Type B pancreatic cell (in vitro differentiated cells): ENCODE measurements at places on chromosomes 4 and X.

GRCh38 chr4:122766353-122766705, 33.8 kb downstream of the BBS12 start:
- DNase-seq, result no peak

GRCh38 chr4:8278421-8279287, 9.1 kb downstream of the HTRA3 start:
- no peak for DNase-seq

DNA sequence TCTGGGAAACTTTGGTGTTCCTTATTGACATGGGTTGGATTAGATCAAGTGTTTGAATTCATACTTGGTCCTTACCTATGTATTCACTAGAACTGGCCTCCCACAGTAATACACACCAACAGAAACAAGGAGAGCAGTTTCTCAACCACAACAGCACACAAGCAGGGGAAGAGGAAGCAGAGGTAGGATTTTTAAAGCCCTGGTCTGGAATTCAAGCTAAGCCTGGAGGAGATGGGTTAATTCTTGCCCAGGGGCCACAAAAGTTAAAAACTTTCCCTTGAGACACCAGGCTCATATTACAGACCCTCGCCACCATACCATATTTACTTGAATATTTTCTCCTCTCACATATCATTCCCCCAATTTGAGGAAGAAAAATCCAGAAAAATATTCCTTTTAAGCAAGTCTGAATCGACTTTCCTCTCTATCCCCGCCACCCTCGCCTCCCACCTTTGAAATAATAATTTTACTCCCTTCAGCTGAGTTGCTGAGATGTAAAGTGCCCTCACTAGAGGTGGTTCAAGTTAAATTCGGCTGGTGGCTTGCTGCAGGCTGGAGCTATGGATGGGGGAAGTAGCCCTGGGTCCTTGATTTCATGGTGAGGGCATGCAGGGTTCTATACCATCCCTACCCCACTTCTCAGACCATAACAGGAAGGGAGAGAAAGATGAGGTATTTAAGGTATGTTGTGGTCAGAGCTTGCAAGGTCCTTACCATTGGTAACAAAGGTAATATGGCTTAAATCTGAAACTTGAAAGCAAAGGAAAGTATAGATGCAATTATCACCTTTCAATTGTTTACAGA, 440.2 kb downstream of the INPP4B start:
- no peak for DNase-seq

GRCh38 chr4:33649471-33649870, 2594.8 kb downstream of the ARAP2 start:
- no peak for DNase-seq

DNA sequence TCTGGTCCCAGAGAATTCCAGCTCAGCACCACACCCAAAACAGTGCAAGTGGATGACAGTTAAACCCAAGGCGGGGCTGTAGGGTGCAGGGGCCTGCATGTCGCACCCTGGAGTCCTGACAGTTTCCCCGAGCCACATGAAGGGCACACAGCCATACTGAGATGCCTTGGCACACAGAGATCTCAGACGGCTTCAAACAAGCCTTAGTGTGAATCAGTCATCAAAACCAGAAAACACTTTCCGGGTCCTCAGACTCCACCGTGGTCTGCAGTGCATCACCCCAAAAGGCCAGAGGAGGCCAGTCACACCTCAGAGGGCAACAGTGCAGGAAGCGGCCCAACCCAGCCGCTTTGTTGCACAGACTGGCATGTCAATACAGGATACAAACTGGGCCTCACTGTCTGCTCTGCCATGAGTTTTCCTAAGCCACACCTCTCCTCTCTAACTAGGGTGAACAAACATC, 64.6 kb upstream of the ENPP6 start:
- DNase-seq, result no peak

- DNase-seq, result no peak
Observed at GRCh38 chrX:101685923-101686322, 26.3 kb upstream of the ARMCX2 start.

DNA sequence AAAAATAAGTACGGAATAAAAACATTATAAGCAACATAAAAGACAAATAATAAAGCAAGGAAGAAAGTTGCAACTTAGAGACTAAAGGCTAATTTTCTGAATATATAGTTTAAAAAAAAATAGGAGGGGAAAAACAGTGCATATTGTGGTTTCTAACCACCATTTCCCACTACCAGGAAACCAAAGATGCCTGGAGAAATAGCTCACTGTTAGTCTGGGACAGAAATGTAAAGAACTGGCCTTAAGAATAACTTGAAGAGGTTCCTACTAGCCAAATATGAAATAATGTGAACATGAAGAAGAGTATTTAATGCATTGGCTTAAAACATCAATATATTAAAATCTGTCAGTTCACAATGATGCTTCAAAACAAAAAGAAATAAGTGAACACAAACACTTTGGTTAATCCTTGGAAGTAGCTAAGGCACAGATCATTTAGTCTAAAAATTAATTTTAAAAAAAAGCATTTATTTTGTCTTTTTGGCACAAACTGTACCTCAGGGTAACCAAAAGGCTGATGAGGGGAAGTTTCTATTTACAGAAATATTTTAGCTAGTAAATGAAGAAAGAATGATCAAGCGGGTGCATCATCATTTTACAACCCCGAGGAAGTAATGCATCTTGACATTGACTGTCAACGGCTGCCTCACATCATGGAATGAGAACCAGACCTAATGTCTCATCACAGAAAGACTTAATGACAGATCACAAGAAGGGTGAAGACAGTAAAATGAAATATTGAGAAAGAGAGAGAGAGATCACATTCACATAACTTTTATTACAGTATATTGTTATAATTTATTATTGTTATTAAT, 297.2 kb upstream of the LDB2 start:
- no peak for DNase-seq

DNA sequence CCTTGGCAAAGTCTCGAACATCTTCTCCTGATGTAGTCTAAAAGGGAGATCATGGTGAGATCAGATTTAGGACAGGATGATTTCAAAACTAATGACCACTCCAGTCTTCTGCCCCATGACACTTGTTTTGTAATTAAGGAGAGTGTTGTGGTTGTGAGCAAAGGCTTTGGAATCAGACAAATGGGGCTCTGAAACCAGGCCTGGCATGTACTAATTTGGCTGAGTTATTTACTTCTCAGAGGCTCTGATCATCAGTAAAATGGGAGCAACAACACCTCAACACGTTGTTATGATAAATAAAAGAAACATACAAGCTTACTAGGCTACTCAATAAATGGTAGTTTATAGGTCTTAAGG, 106.9 kb upstream of the FTHL17 start:
- no peak for DNase-seq

DNA sequence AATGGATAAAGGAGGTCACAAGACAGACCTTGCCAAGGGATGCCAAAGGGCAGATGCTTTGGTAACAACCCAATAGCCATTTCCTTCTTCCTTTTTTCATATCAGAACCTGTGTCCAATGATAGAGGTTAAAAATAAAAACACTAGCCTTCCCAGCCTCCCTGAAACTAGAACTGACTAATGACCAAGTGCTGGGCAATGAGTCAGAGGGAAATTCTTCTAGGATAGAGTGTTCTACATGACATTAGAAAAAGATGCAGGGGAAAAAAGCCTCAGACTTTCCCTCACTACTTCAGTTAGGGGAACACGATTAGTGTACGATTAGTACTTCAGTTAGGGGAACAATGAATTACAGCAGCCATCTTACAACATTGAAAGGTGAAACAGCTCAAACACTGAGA, 29.3 kb upstream of the FAM47C start:
- DNase-seq, result no peak

- no peak for DNase-seq
Observed at GRCh38 chr4:188433741-188434315, 294.6 kb downstream of the TRIML1 start.

DNA sequence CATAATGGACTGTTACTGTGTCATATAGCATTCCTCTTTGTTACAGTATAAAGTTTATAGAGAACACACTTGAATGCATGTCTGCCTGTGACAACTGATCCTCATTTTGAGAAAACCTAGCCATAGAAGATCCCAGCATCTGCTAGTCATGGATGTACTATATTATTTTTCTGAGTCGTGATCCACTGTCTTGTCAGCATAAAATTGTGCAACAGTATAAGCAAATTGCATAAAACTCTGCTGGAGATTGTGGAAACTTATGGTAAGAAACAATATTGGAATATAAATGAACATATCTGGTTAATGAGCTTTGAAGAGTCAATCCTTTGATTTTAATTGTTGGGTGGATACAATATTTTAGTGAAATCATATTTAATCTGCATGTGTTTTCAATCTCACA, 3.6 kb downstream of the NEIL3 start:
- no peak for DNase-seq

DNA sequence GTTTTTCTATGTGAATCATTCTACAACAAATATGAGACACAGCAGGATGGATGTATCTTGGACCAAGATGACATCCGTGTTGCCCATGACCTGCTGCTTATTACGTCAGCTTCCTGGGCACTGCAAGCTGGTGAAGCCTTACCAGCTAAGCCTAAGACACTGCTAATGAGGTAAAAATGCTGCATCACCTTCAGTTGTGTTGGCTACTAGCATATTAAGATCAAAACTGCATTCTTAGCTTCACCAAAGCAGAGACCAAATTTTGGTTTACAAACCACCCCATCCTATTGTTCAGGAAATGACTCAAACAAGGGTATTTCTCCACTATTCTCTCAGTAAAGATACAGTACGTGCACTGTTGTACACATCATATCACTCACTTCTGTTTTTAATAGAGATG, 50.3 kb downstream of the MAML3 start:
- no peak for DNase-seq

- DNase-seq, result no peak
Observed at GRCh38 chr4:74038086-74038424, 434 bp downstream of the CXCL3 start.

- no peak for DNase-seq
Observed at GRCh38 chrX:113804819-113805218, 779.1 kb upstream of the HTR2C start.

GRCh38 chrX:25207803-25208475, 192.2 kb upstream of the ARX start:
- DNase-seq, result no peak

- DNase-seq, result no peak
Observed at GRCh38 chr4:8547912-8548730, 32.1 kb upstream of the GPR78 start.

GRCh38 chrX:130770615-130771014, 132.4 kb downstream of the ENOX2 start:
- DNase-seq, result no peak

- no peak for DNase-seq
Observed at GRCh38 chrX:40127052-40127451, 29.3 kb upstream of the BCOR start.

DNA sequence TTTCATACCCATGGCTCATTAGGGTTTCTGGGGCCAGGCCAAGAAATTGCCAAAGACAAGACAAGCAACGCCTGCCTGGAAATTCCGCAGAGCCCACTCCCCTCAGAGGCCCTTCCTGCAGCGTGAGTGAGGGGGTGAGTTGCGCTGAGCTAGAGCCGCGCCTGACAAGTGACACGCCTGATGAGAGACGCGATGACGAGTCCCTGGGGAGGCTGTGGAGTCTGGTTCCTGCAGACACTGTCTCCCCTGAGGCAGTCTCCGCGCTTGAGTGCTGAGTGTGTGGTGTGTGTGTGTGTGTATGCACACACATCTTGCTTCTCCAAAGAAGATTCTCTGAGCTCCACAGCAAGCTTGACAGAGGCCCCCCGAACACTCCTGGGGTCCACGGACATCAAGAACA, 269.8 kb downstream of the BCOR start:
- DNase-seq, result no peak

DNA sequence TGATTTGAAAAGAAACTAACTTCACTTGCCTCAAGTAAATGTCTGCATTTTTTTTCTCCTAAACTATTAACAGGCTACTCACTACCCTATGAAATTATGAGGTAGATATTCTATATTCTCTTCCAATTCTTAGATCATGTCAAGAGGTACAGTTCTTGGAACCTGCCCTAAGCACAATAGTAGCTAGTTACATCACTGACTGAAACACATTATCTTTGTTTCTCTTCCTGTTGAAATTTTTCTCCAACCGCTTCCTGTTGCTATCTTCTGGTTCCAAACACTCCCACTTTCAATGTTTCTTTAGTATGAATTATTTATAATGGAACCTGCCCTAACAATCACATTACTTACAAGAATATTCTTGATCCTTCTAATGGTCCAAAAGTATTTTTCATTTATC, 5.0 kb upstream of the BANK1 start:
- no peak for DNase-seq

DNA sequence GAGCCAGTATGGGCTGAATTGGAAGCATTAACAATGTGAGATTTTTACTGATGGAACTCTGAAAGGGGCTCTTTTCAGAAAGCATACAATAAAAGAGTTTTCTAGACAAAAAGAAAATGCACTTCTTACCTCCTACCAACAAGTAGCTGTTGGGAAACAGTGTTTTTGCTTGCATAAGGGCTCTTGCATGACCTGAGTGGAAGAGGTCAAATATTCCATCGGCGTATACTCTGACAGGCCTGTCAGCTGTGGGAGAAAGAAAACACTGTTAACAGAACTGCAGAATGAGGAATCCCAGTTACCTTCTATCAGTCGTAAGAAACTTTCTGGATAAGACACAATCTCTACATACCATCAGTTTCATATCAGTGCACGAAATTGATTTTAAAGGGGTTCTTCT, 39.5 kb downstream of the PCYT1B start:
- no peak for DNase-seq

GRCh38 chr4:5467111-5467510, 241.2 kb downstream of the EVC2 start:
- DNase-seq, result no peak

DNA sequence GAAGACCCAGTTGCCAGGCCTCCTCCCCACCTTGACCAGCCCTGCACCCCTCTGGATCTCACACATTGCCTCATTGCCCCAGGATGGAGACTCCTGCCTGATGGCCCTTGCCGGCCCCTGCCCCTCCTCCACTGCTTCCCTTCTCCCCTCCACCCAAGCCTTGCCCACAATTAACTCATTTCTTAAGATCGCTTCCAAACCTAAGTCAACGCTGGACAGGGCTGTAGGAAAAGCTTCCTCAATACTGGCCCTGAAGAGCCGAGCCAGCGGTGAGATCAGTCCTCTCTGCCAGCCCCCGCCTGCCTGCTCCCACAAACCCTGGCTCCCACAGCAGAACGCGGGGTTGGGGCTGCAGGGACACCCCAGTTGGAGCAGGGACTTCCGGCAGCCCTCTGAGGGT, 7.5 kb upstream of the HAUS7 start:
- DNase-seq, result no peak

- DNase-seq, result no peak
Observed at GRCh38 chr4:128286474-128287058, 1.0 kb downstream of the PGRMC2 start.
